ENCODE measurements at places on chromosomes 6 and 20.

DNA sequence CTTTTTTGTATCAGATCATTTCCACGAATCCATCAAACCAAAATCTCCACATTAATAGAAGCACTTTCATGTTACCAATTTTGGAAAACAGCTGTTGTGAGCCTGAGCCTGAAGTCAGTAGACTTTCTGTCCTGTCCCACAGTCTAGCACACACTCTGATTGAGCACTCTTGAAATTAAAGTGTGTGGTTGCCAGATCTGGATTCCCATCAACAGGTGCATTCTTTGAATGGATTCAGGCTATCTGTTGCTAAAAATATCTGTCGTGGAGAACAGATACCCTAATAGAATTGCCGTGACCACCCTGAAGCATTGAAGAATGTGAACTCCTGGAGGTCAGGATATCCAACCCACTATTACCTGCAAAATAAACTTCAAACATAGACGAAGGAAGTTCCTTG lies 73.3 kb downstream of the TFAP2A start:
- DNase-seq: no peak

GRCh38 chr20:19995220-19995863 lies 21.8 kb upstream of the NAA20 start:
- no peak for DNase-seq

DNA sequence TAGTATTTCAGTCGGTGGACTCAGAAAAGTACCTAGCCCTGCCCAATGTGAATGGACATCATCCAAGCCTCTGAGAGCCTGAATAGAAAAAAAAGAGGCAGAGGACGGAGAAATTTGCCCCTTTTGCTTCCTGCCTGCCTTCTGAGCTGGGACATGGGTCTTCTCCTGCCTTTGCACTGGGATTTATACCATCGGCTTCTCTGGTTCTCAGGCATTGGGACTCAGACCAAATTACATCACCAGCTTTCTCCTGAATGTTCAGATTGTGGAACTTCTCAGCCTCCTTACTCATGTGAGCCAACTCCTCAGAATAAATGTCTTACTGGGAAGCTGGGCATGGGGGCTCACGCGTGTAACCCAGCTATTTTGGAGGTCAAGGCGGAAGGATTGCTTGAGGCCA lies 19.8 kb downstream of the KCNB1 start:
- no peak for DNase-seq

DNA sequence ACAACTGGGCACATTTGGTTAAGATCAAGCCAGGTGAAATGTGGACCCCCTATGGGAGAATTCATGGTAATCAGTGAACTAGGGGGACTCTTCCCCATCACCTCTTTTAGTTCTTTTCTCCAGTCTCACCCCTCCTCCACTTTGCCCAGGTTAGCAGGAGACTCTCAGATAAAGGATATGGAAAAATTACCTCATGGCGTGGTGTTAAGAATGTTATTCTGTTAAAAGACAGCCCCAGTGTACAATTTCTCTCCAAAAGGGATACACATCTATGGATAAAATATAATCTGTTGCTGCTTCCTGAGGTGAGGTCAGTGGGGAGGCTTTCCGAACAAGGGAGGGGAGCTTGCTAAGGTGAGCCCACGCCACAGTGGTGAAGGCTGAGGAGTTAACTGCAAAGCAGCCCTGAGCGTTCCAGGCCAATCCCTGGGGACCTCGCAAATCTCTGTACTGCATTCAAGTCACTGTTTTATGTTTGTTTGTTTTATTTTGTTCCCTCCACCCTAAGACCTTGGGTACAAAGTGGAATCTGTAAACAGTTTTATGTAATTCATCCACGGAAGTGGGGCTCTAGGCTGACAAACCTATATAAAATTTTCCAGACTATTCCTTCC lies 52.0 kb downstream of the ADGRF1 start:
- no peak for DNase-seq

GRCh38 chr6:32979720-32980487 lies 11.5 kb downstream of the BRD2 start:
- no peak for DNase-seq

- no peak for DNase-seq
Observed at GRCh38 chr6:33850869-33851541, 47.2 kb upstream of the MLN start.

GRCh38 chr20:17613328-17614175 lies 43.7 kb downstream of the DSTN start:
- DNase-seq: no peak

DNA sequence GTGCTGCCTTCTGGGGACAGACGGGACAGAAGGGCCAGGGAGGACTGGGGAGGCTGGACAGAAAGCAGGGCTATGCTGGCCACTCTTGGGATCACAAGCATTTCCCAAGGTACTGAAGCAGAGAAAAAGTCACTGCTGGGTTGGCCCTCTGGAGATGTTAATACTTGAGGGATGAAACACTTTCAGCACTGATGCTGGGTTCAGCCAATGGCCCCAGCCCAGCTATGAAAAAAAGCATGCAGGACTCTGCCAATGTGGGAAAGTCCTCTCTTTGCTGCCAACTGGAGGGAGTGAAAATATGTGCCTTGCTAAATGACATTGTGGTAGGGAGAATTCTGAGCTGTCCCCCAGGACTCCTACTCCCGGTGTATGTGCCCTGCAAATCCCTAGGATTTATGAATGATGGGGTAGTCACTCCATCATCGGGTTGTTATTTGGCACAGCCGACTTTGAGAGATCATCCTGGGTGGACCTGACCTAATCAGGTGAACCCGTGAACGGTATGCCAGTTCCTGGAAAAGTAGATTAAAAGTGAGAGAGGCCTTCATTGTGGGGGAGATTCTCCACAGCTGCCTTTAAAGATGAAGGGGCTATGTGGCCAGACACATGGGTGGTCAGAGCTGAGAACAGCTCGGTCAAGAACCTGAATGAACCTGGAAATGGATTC lies 119.9 kb upstream of the TRAF3IP2 start:
- DNase-seq: peak; percentile 34

GRCh38 chr6:70538376-70538775 lies 28.4 kb upstream of the SDHAF4 start:
- no peak for DNase-seq

DNA sequence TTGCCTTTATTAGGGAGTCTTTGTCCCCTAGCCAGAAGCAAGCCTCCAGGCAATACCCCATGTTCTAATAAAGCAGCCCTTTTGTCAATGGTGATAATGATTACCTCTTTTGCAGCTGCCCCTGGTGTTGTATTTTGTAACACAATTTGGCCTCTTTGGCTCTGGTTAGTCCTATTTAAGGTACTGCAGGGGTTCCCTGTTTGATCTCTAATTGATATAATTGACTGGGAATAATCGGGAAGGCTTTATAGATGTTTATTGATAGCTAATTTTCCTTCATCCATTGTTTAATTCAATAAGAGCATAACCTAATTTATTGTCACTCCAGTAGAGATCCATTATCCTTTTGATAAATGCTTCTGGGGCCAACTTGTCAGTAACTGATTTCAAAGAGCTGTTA lies 537.2 kb downstream of the PKHD1 start:
- no peak for DNase-seq

- DNase-seq: no peak
Observed at GRCh38 chr20:35697696-35698297, 1.4 kb downstream of the NFS1 start.

GRCh38 chr6:10733151-10733715 lies 10.4 kb downstream of the TMEM14C start:
- no peak for DNase-seq

GRCh38 chr6:2797564-2798031 lies 32.4 kb downstream of the WRNIP1 start:
- no peak for DNase-seq

GRCh38 chr20:48025051-48025515 lies 239.8 kb upstream of the SULF2 start:
- no peak for DNase-seq

DNA sequence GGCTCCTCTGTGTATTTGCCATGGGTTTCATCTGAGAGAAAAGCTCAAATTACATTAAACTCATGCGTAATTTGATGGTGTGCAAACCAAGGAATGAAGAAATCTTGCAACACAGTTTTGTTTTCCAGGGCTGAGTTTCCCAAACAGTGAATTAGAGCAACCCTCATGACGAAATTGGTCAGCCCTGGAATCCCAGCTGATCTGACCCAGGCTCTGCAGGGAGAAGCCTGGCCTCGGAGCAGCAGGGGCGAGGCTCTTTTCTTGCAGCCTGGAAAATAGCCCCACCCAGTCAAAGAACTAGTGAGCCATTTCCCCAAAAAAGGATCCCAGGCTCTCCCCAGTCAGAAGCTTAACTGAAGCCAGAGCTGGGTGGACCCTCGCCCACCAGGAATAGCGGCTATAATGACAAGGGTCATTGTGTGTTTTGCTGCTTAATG lies 107.3 kb upstream of the SNX9 start:
- DNase-seq: no peak

DNA sequence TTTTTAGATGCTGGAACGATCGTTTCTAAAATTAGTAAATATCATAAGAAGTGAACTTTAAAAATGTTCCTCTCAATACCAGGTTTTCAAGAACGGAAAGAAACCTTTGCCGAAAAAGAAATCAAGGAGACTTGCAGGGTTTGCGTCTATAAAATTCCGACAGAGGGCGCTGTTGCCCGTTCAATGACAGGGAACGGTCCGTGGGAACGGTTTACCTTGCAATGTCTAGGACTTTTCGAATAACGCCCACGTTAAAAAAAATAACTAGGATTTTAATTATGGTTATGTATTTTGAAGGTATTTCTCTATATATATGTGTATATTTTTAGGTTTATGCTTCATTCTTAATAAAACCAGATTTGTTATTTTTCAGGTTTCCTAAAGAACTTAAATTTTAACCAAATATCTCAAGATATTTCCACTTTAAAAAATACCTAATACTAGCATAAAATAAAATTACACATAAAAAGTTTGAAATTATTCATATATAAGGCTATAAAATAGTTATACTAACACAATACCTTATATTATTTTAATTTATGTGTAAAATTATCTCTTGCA lies 2.5 kb upstream of the TFAP2B start:
- DNase-seq: peak; percentile 17

DNA sequence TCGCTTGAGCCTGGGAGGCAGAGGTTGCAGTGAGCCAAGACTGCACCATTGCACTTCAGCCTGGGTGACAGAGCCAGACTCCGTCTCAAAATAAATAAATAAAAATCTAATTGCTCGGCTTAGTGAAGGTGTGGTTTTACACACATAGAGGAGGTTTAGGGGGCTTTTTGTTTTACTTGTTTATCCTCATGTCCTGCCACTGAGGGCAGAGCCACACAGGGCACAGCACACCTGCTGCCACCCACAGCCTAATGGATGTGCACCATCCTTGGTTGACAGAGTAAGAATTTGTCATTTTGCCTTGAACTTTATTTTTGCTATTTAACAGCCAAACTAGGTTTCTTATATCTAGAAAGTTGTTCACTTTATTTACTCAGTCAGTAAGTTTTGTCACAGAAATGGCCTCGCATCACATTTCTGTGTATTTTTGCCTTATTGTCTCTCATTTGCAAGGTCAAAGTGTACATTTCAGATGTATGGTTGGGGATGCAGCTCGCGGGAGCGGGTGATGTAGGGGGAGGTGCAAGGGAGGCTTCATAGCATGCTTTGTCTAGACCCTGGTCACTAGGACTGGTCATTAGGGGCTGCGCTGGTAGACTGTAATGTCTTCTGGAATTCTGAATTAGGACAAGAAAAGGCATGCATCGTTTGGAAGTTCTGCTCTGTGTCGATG lies 67.8 kb upstream of the NAA20 start:
- DNase-seq: no peak

DNA sequence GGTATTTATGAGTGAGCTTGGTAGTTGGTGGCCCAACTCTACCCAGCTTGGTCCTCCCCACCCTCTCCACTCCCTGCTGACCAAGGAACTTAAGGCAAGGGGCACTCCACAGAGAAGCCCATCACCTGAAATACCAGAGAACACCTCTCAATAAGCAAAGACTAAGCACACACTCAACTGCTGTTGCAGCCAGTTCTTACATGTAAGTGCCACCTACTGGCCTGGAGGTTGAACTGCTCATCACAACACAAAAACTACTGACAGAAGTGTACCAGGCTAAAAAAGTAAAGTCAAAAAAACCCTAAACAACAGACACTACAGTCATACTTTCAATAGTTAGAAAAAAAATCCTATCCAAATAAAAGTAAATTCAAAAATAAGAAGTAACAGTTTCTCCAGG lies 146.2 kb downstream of the FAM83B start:
- DNase-seq: no peak

DNA sequence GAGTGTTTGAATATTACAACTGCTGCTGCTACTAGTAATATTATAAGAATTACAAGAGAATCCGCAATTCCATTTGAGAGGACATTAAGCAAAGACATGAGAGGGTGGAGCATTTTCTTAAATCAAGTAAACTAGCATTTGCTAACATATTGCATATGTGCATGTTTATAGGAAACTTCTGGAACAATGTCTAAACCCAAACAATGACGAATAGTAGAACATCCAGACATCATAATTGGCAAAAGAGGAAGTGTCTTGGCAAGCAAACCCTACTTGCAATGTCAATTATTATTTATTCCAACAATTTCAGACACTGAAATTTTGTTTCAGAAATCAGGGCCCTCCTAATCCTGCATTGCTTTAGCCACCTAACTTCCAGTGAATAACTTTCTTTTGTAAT lies 1155.3 kb upstream of the GJE1 start:
- DNase-seq: no peak

GRCh38 chr6:37320646-37321045 lies 33.1 kb upstream of the RNF8 start:
- no peak for DNase-seq

- DNase-seq: no peak
Observed at GRCh38 chr20:58995461-58996225, 11.4 kb downstream of the CTSZ start.

- no peak for DNase-seq
Observed at GRCh38 chr6:132872923-132873322, 58.6 kb downstream of the RPS12 start.

- no peak for DNase-seq
Observed at GRCh38 chr6:167510648-167511047, 185.8 kb downstream of the TTLL2 start.

- DNase-seq: no peak
Observed at GRCh38 chr6:43291708-43292107, 6.4 kb upstream of the SLC22A7 start.
